ENCODE measurements at places on chromosomes 3 and 15.
A peak's percentile ranks its signal among the peaks of the same experiment; 100 is the strongest.

GRCh38 chr3:148077318-148077923 lies 620.3 kb upstream of the AGTR1 start:
- DNase-seq = peak; percentile 20

GRCh38 chr3:139095803-139096466 lies 51.2 kb upstream of the PRR23C start:
- no peak for DNase-seq

DNA sequence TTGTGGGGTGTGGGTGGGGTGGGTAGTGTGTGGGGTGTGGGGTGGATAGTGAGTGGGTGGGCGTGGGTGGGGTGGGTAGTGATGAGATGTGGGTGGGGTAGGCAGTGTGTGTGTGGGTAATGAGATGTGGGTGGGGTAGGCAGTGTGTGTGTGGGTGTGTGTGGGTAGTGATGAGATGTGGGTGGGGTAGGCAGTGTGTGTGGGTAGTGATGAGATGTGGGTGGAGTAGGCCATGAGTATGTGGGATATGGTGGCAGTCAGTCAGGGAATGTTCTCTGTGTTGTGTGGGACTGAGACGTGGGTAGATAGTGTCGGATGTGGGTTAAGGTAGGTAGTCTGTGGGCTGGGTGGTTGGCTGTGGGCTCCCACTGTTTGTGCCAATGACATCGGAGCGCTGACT lies 7.1 kb downstream of the MINAR1 start:
- no peak for DNase-seq

DNA sequence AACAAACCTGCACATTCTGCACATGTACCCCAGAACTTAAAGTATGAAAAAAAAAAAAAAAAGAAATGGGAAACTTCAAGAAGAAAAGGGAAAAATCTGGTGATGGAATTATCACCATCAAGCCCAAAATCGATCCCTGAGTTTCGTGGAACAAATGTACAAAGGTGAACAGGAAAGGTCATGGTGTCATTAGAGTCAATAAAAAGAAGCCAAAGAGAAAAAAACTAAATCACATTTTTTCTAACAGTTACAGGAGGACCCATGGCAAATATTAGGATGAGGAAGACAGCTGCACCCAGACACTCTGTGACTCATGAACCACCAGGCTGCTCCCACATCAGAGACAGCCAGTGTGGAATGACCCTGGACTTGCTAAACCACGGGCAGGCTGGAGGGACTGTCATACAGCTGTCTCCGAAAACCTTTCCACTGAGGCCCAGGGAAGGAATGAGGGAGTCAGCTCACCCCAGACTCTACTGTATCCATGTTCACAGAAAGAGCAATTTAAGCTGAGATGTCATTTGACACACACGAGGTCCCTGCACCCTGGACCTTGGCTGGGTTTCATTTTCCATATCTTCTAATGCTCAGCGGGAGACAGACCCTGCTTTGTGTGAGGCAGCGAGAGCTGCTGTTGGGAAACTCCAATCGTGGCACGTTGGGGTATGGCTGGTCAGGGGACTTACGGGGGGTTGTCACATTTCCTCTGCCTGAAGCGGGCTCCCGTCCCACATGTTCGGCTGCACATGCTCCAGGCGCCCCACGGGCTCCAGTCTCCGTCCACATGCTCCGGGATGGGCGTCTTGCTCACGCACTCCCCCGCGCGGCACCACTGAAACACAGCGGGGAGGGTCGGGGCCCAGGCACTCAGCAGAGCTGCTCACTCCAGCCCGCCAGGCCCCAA lies 210.2 kb downstream of the ADAMTS17 start:
- no peak for DNase-seq

DNA sequence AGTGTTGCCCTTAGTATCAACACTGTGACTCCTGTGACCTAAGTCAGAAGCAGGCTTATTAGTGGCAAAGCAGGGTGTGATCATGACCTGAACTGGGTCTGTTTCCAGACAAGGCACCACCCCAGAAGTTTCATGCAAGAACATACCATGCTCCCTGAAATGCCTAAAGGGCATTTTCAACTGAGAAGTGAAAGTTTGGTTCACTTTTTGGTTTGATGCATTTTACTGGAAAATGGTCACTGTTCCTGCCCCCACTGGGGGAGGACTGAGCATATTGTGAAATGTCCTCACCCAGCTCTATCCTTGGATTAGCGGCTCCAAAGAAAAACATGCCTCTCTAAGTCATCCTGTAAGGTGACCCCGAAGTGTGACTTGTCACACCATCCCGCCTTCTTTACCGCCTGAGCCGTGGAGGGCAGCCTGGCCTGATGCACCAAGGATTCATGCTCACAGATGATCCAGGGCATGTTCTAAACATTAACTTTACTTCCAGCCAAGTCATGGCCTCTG lies 3.1 kb upstream of the FAM240A start:
- DNase-seq = no peak

GRCh38 chr3:85360742-85361387 lies 402.1 kb downstream of the CADM2 start:
- DNase-seq = peak; percentile 81

DNA sequence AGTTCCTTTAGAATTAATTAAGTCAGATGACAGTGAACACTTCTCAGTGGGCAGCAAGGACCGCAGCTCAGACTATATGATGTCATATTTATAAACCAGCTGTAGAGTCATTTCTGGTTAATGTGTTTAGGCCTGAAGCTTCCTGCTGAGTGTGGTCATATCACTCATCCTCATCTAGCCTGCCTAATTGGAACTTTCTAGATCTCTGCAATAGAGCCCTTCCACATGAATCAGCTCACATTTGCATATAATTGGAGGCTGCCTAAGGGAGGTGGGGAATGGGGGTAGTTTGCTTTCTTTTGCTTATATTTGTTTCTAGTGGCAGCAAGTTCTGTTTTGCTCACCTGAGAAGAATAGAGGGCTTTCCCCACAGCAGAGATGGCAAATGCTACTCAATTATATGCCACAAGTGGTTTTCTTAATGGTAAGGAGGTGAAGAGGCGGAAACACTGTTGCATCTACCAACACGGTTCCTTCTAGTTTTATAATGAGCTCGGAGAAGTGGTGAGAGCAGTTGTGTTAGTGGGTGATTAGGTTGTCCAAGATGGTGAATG lies 148.1 kb downstream of the KLHL25 start:
- DNase-seq = no peak

DNA sequence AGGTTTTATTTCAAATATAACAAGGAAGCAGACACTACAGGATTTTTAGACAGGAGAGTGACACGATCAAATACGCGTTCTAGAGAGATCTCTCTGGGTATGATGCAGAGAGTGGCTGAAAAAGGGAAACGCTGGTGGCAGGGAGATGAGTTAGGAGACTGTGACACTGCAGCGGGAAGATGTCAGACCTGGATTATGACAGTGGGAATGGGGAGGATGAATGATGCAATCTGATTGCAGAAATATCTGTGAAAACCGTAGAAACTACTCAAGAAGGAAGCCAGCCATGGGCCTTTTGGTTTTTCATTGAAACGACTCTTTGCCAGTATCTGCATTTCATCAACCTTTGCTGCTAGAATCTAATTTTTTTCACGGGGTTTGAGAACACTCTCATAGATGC lies 157.9 kb downstream of the FAM43A start:
- no peak for DNase-seq

DNA sequence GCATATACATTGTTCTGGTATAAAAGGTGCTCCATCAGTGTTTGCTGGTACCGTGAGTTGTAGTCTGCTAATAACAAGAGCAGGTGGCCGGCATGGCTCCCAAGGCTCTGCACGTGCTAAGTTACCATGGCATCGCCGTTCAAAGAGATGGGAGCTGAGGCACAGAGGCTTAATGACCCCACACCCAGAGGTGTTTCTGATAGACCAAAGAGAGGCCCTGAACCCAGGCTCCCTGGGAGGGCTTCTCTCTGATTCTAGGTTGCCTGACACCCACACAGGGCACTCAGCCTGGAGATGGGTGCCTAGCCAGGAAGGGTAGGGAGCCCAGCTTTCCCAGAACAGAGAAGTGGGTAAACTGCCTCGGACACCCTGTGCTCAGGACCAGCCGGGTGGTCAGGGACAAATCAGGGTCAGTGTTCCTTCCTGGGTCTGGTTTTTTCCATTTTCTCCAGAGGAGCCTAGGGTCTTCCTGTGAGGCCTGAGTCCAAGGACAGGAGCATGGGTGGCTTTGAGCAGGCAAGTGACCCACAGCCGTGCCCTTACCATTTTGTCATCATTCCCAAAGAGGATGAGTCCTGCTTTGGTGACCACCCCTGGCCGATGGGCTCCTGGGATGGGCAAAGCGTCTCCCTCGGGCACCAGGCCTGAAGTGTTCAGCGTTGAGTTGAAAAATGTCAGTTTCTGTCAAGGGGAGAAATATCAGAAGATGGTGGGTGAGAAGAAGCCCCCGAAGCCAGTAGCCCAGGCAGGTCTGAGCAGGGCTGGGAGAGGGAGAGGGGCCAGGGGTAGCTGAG lies 27.3 kb downstream of the ALDH1L1 start:
- DNase-seq = no peak

DNA sequence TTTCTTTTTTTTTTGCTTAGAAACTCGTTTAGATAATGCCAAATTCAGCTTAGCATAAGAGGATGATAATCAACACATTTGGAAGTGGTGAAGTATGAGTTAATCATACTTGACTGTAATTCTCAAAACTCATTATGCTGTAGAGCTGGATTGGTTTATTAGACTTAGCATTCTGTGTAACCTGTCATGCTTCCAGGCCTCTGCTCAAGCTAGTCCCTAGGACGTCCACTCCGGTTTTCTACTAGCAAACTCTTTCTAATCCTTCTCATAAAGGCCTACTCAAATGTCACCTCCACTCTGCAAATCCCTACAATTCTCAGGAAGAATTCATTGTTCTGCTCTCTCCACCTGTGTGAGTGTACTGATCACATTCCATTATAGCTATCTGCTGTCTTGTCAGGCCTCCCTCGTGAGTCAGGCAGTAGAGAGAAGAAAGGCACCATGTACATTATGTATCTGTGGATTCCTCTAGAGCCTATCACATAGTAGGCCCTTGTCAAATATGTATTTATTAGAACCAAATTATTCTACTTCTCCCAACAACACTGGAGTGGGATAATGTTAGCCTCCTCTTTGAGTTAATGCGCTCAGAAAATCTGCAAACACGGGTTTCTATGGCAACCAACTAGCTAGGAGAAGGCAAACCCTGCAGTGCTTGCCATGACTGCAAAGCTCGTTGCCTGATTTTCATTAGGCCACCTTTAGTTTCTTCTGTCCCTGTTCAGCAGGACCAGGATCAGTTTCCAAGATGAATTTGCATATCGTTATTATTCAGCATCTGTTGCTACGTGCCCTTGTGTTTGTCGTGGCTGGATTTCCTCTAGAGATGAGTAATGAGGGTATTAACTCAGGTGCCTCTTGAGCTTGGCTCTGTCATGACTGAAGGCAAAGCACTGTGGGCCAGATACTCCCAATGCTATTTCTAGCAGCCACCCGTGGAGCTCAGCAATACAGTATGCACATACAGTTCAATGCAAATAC lies 30.7 kb downstream of the ATP13A5 start:
- DNase-seq = no peak

GRCh38 chr3:14227856-14228255 lies 49.2 kb downstream of the LSM3 start:
- DNase-seq = no peak

- no peak for DNase-seq
Measured at GRCh38 chr15:38307861-38308641, 55.4 kb downstream of the SPRED1 start.

DNA sequence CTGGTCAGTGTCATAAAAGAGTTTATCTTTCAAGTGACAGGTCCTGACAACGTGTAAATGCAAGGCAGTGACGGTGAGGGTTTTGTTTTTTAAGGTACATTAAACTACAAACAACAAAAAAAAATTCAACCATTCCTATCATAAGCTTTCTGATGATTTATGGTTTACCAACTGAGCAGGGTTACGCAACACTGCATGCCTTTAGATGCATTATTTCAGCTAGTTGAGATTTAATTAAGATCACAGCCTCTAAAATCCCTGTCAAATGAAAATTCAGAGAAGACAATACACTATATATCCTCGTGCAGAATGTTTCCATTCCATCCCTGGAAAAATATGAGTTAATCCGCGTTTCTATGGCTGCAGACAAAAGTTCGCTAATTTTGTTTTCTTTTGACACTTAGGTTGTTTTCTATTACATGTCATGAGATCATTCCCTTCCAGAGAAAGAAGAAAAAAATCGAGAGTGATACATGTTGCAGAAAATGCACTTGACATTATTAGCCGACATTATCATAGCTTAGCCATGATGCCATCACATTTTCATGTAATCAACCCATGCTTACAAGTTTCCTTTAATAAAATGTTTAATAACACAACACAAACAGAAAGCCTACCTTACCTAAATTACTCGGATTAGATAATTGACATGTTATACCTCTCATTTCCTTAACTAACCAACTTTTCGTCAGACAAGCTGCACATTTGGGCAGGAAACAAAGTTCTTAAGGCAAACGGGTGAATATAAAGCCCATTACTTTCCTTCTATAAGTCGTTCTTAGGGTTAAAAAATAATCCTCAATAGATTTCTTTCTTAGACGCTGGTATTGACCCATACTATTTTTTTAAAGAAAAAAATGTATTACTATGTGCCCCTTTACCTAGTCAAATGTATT lies 521.2 kb downstream of the FOXP1 start:
- no peak for DNase-seq

- peak; percentile 60 for DNase-seq
Measured at GRCh38 chr3:49903451-49904424, at the start of gene MST1R. MST1R (minus strand) TSS chr3:49903873; CDS start chr3:49903609, 264 bp downstream.

DNA sequence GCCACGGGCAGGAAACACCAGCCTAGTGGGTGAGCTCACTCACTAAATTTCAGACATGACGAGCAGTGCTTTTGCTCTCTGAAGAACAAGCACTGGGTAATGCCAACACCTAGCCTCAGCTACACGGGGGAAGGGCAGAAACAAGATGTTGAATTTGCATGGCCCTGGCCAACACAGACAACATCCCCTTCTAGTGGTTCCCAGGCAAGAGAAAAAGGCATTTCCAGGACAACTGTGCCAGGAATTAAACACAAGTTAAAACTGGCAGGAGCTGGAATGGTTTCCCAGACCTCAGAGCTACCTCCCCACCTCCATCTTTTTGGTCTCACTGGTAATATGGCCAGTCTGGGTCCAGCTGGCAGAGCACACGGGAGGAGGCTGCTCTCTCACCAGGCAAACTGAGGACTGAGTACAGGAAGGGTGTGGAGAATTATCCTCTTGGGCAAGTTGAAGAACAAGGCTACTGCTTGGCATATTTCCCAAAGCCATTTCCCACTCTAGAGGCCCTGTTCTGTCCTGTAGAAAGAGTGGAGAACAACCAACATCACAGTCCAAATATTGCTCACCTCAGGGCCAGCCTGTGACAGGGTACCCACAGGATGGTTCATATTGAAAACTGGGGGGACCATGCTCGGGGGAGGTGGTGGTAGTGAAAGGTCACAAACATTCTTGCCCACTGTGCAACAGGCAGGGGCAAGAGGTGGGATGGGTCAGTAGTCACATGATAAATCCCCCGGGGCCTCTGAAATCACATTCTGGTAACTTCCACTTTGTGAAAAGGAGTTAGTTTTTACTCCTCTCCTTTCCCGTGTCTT lies 26.5 kb downstream of the TSPAN3 start:
- no peak for DNase-seq

- no peak for DNase-seq
Measured at GRCh38 chr15:88970232-88970631, 57.1 kb upstream of the MFGE8 start.

All from SK-N-DZ (cell line).